Karpas-422 (cell line): ENCODE measurements at places on chromosomes 13 and 19.

DNA sequence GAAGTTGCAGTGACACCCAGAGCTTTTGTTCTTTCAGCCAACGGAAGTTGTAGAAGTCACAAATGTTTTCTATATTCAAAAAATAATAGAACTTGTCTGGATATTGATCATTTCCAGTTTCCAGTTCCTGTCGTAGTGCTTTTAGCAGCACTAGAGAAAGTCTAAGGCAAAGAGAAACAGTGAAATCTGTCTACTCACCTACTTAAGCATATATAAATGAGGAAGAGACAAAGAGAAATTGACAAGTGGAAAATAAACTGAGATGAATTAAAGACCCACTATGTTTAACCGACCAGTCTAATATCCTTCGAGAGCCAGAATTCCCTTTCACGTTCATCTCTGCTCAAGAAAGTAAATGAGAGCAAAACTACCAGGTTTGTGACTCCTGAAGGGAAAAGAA is 36.7 kb downstream of the DACH1 start:
- no peak for DNase-seq

DNA sequence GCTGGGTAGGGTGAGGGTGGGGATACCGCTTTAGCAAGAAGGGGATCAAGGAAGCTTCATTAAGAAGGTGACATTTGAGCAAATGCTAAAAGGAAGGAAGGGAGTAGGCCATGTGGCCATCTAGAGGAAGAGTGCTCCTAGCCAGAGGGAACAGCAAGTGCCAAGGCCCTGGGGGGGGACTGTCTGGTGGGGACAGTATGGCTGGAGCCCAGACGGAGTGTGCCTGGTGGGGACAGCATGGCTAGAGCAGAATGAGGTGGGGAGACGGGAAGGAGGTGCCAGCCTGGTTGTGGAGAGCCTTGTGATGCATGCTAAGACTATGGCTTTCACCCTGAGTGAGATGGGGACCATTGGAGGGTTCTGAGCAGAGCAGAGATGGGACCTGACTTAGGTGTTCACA is 2.1 kb upstream of the TGFB1 start:
- no peak for DNase-seq

GRCh38 chr13:27034678-27035111 is 136.9 kb downstream of the USP12 start:
- no peak for DNase-seq

DNA sequence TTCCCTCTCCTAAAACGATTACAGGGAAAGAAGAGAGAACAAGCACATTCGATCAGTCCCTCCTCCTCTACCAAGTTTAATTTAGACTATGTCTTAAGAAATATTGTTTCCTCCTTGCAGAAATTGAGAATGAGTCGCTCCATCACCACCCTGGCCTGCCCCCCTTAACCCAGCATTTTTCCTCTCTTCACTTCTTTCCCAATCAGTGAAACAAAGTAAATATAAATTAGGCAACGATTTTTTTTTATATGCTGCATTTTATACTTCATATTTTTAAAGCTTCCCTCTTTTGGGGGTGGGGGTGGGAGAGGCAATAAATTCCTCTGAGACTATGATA is 300.0 kb downstream of the SPRY2 start:
- no peak for DNase-seq

DNA sequence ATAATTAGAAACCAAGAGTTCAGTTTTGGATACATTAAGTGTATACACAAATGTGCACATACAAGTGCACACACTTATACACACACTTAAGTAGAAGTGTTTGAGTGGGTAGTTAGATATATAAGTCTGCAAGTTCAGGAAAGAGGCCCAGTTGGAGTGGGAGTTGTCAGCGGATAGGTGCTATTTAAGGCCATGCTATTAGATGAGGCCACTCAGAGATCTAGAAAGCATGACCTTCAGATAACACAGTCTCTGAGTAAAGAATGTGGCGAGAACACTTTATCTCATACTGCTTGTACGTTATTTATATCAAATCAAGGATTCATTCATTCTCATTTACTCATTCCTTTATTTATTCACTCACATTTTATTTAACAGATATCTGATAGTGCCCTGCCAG is 206.2 kb downstream of the POSTN start:
- no peak for DNase-seq

DNA sequence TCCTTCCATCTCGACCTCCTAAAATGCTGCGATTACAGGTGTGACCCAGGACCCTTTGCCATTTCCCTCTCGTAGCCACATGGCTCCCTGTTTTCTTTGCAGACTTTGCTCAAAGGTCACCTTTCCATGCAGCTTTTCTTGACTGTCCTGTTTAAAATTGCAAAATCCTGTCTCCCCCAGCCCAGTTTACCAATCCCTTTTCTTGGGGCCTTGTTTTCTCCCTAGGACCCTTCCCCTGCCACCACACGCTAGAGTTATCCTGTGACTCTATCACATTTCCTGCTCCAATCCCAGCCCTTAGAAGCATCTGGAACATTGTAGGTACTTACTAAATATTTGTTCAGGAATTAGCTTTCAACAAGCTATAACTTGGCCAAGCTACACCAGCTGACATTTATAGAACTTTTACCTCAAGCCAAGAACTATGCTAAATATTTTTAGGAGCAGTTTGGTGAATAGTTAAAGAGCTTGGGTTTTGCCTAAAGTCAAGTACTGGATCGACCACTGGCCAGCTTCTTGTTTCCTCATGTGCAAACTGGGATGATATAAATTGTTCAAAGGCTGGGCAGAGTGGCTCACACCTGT is 9.1 kb upstream of the SERTAD3 start:
- DNase-seq, result no peak

DNA sequence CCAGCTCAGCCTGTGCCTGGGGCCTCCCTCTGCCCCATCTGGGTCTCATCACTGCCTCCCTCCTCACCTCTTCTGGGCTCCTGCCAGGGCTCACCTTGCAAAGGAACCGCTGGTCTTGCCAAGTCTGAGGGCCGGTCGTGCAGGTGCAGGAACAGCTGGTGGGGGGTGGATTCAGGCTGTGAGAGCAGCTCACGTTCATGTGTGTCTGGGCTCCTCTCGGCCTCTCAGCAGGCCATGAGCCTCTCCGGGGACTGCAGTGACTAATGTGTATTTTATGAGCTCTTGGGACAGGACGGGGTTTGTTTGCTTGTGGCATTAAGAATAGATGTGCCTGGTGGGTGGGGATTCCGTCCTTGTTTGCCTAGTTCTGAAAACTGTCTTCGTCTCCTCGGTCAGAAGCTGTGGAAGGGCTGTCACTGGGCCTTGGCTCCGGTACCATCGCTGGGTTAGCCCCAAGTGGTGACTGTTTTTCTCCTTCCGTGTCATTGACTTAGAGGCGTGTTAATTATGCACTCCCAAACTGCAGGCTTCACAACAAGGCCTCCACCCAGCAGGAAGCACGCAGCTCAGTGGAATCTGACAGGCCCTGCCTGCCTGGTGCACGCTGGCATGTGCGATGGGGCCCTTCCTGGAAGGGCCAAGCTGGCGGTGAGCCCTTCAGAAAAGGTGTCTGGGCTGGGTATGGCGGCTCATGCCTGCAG is 77.6 kb downstream of the KDM4B start:
- DNase-seq, result peak; percentile 81
